ENCODE measurements at places on chromosomes 13 and 19.

- peak; percentile 79 for DNase-seq
Measured at GRCh38 chr13:50801087-50801931, 42.2 kb downstream of the DLEU7 start.

DNA sequence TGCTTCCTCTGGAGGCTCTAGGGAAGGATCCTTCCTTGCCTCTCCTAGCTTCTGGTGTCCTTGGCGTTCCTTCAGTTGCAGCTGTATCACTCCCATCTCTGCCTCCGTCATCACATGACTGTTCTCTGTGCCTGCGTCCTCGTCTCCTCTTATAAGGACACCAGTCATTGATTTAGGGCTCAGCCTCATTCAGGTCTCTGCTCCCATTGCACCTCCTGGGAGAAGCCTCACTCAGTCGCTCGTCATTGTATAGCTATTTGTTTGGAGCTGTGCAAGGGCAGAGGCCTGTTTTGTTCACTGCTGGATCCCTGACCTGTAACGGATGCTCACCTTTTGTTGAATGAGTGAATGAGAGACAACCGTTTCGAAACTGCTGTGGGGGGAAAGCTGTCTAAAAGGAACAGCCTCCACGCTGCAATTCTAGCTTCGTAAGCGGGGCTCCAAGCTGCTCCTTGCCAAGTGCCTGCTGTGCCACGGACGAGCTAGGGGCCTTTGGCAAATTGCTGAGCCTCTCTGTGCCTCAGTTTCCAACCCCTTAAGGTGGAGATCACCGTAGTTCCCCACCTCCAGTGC is 17.2 kb downstream of the BRSK1 start:
- DNase-seq = no peak

DNA sequence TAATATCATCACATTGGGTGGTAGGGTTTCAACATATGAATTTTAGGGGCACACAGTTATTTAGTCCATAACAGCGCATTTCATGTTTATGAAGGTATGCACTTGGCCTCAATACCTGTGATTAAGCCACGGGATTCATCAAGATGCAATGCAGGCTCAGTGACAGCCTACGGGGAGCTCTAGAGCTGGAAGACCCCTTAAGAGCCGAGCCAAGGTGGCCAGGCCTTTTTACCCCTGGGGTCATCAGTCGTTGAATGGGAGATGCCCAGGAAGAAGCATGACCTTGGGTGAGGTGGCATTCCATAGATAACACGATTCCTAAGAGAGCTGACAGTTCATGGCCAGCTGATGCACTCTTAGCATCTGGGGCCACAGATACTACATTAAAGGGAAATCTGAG is 380.0 kb downstream of the ZNF536 start:
- no peak for DNase-seq

DNA sequence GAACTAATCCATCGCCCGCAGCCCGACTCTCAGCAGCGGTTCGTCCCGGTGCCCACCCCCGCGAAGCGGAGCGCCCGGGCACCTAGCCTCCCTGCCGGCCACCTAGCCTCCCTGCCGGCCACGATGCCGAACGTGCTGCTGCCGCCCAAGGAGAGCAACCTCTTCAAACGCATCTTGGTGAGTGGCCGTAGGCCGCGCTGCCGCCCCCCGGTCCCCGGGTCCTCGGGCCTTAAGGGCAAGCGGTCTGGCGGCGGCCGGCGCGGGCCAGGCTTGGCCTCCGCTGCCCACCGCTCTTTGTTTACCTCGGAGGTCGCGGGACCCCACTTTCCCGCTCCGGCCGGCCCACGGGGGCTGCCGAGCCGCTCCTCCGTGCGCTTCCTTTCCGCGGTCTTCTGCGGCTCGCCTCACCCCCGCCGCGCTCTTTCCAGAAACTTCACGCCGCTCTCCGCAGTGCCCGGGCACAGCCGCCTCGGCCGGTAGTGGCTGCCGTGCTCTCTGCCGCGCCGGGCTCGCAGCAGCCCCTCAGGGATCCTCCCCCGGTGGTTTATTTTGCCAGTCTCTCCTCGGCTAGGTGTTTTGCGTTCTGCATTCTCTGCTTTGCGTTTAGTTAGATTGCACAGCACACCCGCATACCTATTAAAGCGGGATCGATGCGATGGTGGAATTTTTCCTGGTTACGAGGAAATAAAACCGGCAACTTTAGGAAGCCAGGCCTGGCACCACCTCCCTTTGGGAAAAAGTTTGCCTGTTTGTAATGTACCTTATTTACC is 524 bp downstream of the NAA16 start:
- peak; percentile 75 for DNase-seq
